ENCODE measurements at places on chromosomes 4 and X.

- no peak for DNase-seq
Measured at GRCh38 chrX:40394302-40394701, 186.5 kb upstream of the ATP6AP2 start.

- DNase-seq: no peak
Measured at GRCh38 chr4:166414431-166414830, 541.4 kb downstream of the TLL1 start.

- no peak for DNase-seq
Measured at GRCh38 chr4:105128208-105128607, 18.5 kb upstream of the TET2 start.

DNA sequence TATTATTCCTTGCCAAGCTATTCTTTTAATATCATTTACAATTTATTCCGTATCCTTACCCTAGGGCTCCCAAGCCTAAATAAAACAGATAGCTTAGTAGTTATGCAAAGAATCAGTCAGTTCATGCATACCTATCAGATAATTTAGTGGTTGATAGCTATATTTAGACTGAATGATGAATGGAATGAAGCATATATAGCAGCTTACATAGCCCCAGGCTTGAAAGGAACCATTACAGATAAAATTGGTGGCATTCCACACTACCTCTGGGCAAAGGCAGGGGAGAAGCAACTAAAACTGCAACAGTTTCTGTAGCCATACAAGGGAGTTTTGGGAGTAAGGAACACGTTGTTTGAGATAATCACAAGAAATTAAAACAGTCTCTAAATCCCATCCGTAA lies 2.7 kb downstream of the ACE2 start:
- no peak for DNase-seq

DNA sequence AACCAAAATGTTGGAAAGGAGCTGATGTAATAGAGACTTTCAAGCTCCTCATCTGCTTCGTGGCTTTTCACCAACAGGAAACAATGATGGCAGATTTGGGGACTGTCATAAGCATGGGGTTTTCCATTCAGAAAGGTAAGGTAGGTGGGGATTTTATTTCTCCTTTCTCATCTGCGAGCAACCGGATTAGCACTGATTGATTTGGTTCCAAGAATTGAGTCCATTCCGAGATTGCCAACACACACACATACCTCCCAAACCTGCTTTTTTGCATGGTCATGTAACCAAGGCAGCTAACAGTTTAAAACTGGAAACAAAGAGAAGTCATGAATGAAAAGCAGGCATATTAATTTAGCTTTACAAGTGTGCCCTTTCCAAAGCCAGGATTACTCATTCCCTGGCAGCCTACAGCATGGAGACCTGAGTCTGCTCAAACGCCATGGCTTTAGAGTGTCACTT lies 63.0 kb upstream of the LNX1 start:
- no peak for DNase-seq

DNA sequence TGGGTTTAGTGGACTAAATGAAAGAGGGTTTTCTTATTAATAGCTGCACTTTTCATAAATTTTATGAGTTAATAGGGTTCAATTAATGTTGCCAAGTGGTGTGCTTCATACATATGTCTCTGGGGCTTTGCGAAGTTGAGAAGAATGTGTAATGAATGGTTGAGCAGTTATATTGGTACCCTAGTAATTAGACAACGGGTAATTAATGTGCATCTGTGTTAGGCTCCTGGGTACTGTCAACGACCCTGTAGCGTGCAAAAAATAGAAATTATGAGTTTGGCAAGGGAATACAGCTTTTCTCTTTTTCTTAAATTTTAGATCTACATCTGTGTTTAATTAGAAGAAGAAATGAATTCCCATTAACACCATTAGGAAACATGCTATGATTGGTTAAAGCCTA lies 1027.7 kb downstream of the ARAP2 start:
- DNase-seq: no peak

DNA sequence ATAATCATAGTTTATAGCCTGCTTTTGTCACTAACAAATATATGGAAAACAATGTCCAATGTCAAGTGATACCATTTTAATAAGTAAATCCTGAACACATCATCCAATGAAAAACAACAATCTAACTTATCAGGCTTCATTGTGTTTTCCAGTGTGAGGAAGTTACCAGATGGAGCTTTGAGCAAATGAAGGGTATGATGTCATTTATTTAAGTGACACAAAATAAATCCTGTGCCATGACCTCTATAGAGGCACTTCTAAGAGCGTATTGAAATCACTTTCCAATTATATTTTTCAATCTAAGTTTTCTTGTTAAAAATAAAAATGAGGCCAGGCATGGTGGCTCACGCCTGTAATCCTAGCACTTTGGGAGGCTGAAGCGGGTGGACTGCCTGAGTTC lies 48.2 kb upstream of the NMU start:
- no peak for DNase-seq

- no peak for DNase-seq
Measured at GRCh38 chr4:101366331-101366730, 19.0 kb upstream of the PPP3CA start.

DNA sequence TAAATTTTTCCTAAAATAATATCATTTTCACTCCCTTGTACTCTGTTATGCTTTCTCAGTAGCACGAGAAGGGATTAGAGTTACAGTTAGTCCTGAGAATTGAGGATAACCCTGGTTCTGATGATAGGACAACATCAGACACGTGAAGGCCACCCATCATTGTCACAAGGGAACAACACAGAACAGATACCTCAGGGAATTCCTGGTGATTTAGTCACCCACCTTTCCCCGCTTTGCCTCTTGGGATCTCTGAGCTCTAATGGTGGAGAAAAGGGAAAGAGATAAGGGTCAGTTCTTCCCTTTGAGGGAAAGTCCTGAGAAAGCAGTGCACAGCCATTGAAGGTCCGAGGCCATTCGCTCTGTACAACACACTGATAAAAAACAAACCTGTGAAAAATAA lies 112.3 kb upstream of the GALNT7 start:
- DNase-seq: no peak

DNA sequence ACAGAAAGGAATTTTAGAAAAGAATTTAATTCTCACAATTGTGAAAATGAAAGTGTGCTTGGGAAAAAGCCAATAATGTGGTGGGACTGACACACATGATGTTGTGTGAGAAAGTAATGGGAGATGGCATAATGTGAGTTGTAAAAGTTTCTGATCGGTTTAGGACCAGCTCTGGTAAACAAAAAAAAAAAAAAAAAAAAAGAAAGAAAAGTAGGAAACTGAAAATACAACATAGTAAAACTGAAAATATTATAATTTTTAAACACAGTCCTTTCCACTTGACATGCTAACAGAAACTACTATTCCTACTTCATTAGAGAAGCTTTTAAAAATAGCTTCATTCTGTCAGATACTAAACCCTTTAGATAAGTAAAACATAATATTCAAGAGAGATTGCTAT lies 28.2 kb downstream of the RAP1GDS1 start:
- DNase-seq: no peak

DNA sequence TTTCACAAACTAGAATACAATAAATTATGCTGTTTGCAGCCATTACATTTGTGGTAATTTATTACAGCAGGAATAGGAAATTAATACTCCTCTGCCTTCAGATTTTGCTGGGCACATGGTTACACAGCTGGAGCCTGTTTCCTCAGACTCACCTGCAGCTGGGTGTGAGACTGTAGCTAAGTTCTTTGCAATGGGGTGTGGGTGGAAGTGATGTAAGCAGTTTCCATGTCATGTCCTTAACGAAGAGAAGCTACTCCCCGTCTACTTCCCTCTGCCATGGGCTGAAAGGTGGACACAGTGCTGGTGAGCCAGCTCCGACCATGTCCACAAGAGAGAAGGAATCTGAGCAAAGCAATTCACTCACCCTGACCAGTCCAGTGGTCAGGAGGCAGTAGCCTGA lies 18.2 kb downstream of the SH3KBP1 start:
- DNase-seq: no peak

GRCh38 chr4:186772936-186773487 lies 49.4 kb upstream of the FAT1 start:
- no peak for DNase-seq

DNA sequence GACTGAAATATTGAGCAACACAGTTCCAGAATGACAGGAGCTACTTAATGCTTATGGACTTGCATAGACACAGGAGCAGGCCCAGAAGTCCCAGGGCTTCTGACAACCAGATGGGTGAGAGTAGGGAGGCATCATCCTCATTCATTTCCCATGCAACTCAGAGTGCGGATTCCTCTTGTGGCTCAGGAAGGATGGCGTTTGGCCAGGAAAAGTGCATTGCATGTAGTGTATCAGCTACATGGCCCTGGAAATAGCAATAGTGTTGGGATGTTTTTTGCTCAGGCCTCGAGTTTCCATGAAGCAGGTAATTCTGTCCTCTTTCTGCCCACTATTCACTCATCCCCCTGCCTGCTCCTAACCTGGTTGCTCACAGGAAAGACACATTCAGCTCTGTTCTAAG lies 136.6 kb downstream of the PDGFRA start:
- DNase-seq: no peak

DNA sequence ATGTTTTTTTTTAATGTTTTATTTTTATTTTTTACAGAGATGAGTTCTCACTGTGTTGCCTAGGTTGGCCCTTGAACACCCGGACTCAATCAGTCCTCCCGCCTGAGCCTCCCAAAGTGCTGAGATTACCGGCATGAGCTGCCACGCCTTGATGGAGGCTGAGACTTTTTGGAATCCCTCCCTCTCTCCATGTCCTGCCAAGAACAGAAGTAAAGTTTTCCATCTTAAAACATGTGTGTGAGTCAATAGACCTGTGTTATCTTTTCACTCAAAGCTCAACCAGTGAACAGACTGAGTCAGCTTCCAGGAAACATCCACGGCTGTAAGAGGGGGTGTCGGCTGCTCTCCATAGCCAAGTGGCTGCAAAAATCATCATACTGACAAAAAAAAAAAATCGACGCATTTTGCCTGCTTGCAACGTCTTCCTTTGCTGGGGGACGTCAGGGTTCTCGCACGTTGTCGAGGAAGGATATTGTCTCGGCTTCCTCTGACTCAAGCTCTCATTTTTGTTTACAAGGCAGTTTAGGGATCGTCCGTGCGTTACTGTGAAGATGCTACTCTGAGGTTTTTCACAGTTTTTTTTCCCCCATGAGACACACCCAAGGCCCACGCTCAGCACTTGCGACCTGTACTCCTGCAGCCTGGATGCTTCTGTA lies 10.0 kb upstream of the ASMTL start:
- DNase-seq: peak; percentile 60

GRCh38 chr4:6087669-6088341 lies 69.6 kb upstream of the C4orf50 start:
- DNase-seq: no peak

DNA sequence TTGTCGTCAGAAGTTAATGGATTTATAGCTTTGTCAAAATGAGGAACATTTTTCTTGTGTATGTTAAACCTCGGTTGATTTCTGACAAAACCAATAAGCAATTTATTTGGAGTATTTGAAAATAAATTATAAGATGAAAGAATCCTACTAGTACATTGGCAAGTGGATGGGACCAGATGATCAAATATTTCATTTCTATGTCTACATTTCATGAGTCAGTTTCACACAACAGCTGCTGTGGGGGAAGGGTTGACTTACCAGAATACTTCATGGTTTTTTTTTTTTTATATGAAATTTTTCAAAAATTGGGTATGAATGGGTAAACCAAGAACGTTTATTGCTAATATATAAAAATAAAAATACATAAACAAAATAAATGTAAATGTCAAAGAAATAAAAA lies 39.4 kb downstream of the RAPGEF2 start:
- no peak for DNase-seq

DNA sequence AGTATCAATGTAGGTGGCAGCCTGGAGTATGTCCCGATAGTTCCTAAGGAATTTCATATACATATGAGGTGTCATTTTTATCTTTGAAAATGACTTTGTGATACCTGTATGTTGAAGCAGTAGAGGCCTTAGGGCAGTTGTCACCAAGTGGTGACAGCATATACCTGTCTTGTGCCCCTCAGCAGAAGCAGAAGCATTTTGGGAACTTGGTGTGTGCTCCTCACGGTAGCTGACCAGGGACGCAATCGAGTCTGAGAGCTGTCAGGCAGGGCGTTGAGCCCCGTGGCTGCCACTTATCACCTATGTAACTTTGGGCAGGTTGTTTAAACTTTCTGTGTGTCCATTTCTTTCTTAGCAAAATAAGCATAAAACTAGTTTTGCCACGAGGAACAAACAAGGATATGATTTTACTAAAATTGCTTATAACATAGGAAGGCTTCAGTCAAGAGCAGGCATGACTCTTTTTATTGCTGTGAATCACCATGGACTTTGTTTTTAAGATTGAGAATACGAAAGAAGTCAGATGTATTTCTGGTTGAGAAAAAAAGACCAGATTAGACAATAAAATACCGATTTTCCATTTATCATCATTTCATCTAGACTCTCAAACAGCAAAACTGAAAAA lies 161.5 kb downstream of the CPE start:
- no peak for DNase-seq

- no peak for DNase-seq
Measured at GRCh38 chr4:80070880-80071603, 2.0 kb downstream of the ANTXR2 start.

- no peak for DNase-seq
Measured at GRCh38 chrX:118347131-118347530, 1.2 kb downstream of the WDR44 start.

- no peak for DNase-seq
Measured at GRCh38 chr4:83851261-83852084, 315.6 kb downstream of the GPAT3 start.

- no peak for DNase-seq
Measured at GRCh38 chr4:112167794-112168193, 22.5 kb downstream of the FAM241A start.

DNA sequence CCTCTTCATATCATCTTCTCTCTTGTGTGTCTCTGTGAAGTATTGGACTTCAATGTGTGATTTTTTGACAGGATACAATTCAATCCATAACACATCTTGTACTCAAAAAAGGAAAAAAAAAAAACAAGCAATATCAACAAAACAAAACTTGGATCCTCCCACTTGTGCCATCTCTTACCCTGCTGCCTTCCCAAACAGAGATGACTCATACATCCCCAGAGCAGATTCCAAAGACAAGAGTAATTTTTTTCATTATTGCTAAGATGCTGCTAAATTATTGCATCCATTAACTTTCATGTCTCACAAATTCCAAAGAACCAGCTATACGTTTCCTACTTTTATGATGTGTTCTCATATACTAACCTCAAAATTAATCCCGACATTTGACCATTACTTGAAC lies 479.2 kb downstream of the GBA3 start:
- DNase-seq: no peak

- DNase-seq: no peak
Measured at GRCh38 chr4:76292730-76293129, 13.8 kb upstream of the STBD1 start.

All from activated T-helper 9 cell treated with anti-CD3 and anti-CD28 coated beads, Interleukin-2, amount 50 U/mL, for 16 hours (primary cell).